ENCODE measurements at places on chromosomes 3 and 15.

DNA sequence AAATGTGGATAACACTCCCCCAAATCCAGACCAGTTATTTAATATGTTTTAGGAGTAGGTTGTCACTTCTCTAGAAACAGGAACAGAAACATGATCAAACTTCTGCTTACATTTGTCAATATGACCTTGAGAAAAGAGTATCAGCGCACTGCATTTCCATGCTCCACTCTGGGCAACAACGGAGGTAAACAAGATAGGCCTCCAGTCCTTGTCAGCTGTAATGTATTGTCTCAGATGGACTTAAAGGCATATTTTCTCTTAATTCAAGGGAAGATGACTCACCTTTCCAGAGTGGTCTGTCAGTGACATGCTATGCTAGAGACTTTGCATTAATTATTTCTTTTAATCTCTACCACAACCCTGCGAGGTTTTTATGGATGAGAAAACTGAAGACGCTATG is 51.6 kb upstream of the TCF12 start:
- no peak for DNase-seq

DNA sequence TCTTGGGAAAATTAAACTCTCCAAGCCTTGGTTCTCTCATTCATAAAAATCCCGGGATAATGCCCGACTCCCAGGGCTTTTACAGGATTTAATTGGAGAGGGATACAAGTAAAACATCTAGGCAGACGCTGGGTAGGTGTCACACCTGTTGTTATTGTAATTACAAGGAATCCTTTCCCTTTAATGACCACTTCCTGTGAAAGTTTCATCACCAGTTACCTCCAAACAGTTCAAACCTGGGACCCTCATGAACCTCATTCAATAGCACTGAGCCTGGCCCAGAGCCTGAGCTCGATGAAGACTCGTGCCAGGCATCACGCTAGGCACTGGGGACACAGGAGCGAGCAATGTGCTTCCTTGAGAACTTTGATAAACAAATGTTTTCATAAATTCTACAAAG is 2.1 kb upstream of the RYK start:
- DNase-seq: no peak

DNA sequence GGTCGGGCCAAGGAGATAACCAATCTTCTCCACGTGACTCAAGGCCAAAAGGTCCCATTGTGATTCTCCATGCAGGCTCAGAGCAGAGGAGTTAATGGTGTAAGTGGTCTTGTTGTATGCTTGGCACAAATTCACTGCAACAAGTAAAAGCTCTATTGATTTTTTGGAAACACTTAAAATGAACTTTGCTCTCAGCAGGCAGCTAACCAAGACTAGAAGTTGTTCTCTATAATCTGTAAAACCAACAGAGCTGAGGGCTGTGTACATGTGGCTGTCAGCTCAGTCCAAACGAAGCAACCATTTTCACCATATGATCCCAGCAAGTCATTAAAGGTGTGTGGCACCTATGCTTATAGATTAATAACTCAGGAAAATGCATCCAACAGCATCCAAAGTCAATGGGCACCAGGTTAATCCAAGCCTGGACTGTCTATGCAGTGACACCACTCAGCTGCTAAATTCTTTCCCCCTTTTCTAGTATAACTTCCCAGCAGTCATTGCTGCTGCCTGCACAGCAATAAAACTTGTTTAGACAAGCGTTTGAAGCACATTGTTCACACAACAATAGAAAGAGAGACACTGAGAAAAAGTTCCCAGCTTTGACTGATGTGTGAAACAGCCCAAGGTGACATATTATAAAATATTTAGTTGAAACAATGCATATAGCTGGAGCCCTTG is 603.8 kb upstream of the ADAMTS9 start:
- DNase-seq: no peak

GRCh38 chr3:119434703-119435102 is 28.7 kb downstream of the TMEM39A start:
- DNase-seq: no peak

GRCh38 chr3:45109771-45110508 is 36.2 kb downstream of the CDCP1 start:
- DNase-seq: no peak

DNA sequence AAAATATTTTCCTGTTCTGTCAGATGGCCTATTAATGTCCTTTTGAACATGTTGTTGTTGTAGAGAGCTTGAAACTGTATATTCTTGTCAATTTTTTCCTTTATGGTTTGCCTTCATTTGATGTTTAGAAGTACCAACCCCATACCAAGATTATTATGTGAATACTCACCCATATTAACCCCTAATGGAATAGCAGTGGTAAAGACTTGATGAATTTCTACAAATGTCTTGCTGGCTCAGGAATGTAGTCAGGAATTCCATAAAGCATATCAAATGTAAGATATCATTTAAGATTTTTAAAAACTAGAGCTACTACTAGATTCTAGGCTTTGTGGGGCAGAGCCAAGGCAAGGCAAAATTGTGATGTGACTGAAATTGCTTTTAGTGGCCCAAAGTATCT is 30.0 kb downstream of the MYO5A start:
- DNase-seq: no peak

DNA sequence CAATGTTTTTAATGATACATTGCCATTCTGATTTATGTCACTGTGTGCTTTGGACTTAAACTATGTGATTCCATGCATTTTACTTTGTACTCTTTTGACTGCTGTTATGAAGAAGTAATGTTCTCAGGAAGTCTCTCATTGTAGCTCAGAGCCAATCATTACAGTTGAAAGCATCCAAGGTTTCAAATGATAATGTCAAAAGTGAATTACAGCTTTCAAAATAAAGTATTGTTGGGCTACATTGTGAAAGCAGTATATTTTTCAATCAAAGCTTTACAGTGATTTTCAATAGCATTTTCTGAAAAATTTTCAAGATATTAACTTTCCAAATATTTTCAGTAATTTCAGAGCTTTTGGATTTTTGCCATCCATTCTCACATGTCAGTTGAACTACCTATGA is 243.6 kb downstream of the ZIC4 start:
- DNase-seq: no peak

- DNase-seq: no peak
Measured at GRCh38 chr3:160806094-160806493, 50.1 kb downstream of the PPM1L start.

- no peak for DNase-seq
Measured at GRCh38 chr3:152434142-152434541, 165.4 kb downstream of the MBNL1 start.

DNA sequence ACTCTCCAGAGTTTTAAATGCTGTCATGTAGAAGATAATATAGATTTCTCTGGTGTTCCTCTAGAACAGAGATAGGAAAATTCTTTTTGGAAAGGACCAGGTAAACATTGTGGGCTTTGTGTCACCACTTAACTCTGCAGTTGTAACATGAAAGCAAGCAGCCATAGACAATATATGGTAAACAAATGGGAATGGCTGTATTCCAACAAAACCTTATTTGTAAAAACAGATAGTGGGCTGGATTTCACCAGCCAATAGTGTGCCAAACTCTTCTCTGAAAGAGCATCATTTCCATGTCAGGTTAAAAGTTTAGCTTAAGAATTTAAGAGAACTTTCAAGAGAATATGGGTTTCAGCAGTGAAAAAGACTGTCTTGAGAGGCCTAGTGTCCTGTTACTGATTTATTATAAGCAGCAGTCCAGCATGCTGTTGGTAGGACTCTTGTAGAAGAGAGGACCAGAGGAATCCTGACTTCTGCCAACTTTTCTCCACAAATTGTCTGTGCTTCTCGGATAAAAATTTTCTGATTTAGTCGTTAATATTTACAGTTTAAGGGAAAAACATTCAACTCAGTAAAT is 107.7 kb downstream of the TCF12 start:
- no peak for DNase-seq

- no peak for DNase-seq
Measured at GRCh38 chr15:65217526-65218482, 6.5 kb upstream of the CILP start.

DNA sequence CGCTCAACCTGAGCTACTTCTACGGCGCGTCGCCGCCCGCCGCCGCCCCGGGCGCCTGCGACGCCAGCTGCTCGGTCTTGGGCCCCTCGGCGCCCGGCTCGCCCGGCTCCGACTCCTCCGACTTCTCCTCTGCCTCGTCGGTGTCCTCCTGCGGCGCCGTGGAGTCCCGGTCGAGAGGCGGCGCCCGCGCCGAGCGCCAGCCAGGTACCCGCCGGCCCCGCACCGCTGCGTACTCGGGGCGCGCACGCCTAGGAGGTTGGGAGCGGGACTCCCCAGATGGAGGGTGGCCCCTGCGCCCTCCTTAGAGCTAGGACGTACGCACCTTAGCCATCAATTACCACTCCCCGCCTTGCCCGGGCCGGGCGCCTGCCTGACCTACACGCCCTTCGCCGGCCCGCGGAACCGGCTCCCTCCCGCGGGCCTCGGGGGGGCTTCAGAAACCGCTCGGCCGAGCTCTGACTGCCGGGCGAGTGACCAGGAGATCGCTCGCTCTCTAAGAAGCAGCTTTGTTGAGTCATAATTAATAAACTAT is 466 bp downstream of the NFKBIZ start:
- DNase-seq: no peak

GRCh38 chr3:156350781-156351180 is 204.1 kb downstream of the SSR3 start:
- DNase-seq: no peak

GRCh38 chr3:108097322-108098002 is 6.6 kb upstream of the CD47 start:
- DNase-seq: no peak

DNA sequence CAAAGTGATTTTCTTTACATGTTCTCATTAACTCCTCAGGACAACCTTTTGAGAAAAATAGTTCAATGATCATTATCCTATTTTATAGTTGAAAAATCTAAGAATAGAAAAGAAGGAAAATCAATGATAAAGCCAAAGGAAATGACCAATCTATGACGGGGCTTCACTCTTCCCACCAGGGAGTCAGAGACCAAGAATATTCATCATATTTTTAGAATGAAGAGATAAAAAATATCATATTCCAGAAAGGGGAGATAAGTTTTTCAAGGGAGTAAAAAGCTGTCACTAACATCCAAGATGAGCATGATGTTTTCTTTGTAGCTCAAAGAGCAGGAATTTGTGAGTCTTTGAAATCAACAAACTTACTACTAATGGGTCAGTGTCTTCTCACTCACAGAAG is 71.5 kb upstream of the LPP start:
- DNase-seq: no peak

DNA sequence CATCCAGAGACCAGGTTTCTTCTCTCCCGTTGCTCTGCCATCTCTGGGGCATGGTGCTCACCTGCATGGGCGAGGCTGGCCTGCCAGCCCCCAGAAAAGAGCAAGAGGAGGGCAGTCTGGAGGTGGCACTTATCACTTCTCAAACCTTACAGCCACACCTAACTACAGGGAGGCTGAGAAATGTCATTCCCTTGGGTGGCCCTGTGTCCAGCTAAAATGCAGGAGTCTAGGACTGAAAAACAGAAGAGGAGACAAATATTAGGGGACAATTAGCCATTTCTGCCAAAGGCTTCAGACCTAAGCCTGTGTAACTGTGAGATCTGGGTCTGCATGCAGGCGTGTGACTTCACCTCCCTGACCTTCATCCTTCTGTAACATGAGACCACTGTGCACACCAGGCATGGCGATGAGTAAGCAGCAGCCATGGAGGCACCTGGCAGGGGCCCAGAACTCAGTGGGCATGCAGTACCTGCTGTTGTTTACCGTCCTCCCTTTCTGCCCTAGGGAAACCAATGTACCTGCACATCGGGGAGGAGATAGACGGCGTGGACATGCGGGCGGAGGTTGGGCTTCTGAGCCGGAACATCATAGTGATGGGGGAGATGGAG is 83.4 kb downstream of the MESD start:
- DNase-seq: no peak

DNA sequence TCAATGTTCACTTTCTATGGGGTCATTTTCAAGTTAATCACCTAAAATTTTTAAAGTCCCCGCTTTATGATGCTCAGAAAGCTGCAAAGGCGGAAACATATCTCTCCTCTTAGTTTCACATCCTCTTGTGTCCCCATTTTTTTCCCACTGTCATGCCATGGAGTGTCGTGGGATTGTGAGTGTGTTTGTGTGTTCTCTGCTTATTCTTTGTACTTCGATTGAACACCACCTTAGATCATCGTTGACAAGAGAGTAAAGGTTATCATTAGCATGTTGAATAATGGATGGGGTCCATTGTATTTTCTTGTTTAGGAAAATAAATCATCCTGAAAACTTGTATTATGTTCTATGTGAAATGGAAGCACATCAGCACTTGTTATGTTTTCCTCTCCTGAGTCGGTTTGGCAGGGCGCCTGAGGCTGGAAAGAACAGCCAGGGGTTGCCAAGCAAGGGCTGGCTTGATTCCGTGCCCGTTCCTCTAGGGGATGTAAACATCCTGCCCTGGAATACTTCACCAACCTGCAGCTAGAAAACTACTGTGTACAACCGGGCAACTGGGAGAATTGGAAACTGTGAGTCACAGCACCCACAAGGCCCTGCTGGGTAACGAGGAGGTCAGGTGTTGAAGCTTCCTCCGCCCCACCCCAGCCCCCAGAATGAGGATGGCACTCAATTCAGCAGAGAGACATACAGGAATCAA is 67.2 kb downstream of the EIF4E3 start:
- no peak for DNase-seq

GRCh38 chr3:45227071-45227820 is 1.2 kb upstream of the TMEM158 start:
- no peak for DNase-seq

- DNase-seq: no peak
Measured at GRCh38 chr3:44326019-44326418, 12.5 kb upstream of the TCAIM start.

- no peak for DNase-seq
Measured at GRCh38 chr15:40856746-40857145, 12.9 kb downstream of the SPINT1 start.

- no peak for DNase-seq
Measured at GRCh38 chr3:12541625-12542024, 3.7 kb downstream of the MKRN2OS start.

GRCh38 chr15:70375586-70375985 is 277.9 kb upstream of the TLE3 start:
- DNase-seq: no peak

GRCh38 chr15:77025083-77025901 is 30.4 kb downstream of the PSTPIP1 start:
- no peak for DNase-seq

DNA sequence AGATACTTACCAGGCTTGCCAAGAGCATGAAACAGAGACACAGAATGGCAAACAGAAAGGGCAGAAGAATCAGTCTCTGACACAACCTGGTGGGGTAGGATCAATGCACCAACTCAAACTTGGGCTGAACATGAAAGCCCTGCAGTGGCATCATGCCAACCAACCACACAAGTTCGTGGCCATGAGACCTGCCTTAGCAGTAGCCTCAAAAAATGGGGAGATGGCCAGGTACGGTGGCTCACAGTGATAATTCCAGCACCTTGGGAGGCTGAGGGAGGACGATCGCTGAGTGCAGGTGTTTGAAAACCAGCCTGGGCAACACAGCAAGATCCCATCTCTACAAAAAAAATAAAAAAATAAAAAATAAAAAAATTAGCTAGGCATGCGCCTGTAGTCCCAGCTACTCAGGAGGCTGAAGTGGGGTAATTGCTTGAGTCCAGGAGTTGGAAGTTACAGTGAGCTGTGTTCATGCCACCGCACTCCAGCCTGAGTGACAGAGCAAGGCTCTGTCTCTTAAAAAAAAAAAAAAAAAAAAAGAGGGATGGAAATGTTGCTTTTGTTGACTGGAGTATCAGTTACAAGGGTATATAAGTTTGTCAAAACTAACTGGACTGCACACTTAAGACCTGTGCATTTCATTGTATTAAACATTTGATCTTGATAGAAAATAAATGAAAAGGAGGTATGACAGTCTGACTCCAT is 93.4 kb downstream of the XXYLT1 start:
- no peak for DNase-seq

- DNase-seq: no peak
Measured at GRCh38 chr3:63395960-63396359, 117.9 kb downstream of the SYNPR start.

- no peak for DNase-seq
Measured at GRCh38 chr3:79884354-79884753, 116.6 kb upstream of the ROBO1 start.
